Islet precursor cell (in vitro differentiated cells): ENCODE measurements at places on chromosomes 11 and 22.
A peak's percentile ranks its signal among the peaks of the same experiment; 100 is the strongest.

- no peak for DNase-seq
Measured at GRCh38 chr22:37273126-37273845, 9.0 kb upstream of the CYTH4 start.

- DNase-seq, result no peak
Measured at GRCh38 chr11:11374358-11375148, 21.5 kb upstream of the CSNK2A3 start.

DNA sequence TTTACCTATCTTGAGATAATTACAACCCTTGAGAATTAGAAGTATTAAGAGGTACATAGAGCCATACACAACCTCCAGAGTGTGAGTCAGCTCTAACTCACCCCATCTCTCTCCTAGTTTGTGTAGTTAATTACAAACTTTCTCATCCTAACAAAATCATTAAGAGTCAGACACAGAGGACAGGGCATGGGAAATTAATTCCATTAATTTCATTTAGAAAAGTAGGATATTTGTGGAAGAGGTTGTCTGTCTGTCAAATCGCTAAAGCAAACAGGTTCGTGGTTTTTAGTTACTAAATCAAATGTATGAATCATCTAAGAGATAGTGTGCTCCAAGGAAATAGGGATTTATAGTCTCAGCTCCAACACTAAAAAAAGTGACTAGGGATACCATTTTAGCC, 1261.4 kb upstream of the TENM4 start:
- no peak for DNase-seq

DNA sequence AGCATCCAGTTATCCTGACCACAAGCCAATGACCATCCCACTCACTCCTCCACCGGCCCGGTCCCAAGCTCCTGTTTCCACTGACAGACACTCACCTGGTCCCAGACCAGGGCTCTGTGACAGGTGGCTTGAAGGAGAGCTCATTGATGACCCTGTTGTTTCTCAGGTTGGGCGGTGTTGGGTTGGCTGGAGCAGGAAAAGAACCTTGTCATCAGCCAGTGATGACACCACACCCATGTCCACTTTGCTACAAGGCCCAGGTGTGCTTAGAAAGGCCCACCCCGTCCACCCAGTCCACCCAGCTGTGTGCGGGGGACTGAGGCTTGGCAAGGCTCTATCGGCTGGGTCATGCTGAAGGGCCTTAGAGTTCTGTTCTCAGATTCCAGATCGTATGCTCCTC, 42.9 kb downstream of the GAB4 start:
- peak; percentile 36 for DNase-seq

GRCh38 chr11:69496631-69497220, 15.3 kb downstream of the LINC01488 start:
- DNase-seq, result no peak

DNA sequence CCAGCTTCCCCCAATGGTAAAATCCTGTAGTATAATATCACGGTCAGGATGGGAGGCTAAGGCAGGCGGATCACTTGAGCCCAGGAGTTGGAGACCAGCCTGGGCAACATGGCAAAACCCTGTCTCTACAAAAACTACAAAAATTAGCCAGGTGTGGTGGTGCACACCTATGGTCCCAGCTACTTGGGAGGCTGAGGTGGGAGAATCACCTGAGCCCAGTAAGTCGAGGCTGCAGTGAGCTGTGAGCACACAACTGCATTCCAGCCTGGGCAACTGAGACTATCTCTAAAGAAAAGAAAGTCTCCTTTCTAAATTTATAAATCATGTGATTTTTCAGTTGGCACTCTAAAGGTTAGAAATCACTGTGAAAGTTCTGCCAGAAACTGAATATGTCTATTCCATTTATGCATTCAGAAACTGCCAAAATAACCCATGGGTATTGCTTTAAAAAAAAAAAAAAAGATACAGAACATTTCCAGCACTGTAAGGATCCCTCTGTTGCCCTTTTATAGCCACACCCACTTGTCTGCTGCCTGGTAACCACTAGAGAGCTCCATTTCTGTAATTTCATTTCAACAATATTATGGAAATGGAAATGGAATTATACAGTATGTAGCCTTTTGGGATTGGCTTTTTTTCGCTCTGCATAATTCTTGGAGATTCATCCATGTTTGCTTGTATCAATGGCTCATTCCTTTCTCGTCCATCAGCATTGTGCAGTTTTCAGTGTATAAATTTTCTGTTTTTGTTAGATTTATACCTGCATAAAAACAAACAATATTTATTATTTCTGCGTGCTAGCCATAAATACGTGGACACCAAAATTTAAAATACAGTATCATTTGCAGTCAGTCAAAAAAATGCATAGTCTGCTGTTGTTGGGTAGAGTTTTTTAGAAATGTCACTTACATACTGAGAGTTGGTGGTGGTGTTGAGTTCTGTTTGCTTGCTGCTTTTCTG, 9.4 kb downstream of the CDC45 start:
- no peak for DNase-seq

DNA sequence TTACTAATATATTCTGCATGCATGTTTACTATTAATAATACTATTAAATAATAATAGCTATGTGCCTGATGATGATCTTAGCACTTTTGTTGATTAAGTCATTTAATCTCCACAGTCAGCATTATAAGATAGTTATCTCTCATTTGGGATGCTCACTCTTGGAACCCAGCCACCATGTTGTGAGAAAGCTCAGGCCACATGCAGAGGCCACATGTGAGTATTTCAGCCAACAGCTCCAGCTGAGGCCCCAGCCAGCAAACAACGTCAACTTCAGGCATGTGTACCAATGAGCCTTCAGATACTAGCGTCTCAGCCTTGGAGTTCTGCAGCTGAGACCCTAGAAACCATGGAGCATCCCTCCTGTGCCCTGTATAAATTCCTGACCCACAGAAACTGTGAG, 798.1 kb upstream of the LRRC4C start:
- no peak for DNase-seq

DNA sequence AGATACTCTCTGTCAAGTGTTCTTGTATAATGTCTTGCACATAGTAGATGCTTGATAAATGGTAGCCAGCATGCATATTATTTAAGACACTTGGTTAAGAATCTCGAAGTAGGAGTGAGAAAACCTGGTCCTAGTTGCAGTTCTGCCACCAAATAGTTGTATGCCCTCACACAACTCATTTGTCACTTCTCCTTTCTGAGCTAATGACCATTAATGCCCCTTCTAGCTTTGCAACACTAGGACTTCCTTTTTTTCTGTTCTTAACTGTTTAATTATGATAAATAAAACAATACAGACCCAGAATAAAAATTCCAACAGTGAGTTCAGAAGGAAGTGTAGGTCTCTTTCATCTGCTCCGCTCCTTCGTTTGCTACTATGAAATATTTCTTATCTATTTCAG, 453.6 kb downstream of the TMEM135 start:
- DNase-seq, result no peak

DNA sequence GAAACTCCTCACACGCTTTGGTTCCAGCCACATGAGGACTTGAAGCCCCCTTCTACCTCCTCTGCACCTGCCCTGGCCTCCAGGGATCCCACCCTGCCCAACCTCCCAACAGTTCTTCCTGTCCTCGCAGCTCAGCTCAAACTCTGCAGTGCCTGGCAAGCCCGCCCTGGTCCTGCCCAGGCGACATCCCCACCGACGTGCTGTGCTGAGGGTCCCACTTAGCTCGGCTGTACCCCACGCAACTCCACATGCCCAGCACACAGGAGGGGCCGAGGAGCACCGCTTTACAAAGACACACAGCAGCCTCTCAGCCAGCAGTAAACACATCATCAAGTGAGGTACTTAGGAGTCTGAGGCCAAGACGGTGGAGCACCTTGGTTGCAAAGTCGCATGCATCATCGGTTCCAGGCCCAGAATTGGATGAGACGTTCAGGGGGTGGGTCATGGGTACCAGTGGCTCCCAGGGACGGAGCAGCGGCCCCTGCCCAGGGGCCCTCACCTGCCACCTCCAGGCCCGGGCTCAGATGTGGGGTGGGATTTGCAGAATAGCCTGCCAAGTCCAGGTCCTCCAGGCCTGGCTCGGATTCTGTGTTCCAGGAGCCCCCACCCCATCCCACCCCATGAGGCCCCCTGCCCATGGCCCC, 72.6 kb downstream of the CELSR1 start:
- DNase-seq, result peak; percentile 35

DNA sequence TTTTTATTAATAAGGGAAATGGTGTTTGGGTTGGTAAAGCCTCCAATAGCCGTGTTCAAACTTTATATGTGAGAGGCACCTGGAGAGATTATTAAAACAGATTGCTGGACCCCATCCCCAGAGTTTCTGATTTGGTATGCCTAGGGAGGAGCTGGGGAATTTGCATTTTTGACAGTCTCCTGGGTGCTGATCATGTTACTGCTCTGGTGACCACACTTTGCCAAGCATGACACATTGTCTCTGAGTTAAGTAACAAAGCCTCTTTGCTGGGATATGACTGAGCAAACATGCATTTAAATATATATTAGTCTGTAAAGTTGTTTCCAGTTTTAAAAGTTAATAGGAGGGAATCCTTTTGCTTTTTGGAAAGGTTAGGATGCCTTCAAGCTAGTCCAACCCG, 140.4 kb downstream of the NAV2 start:
- DNase-seq, result no peak

- DNase-seq, result no peak
Measured at GRCh38 chr11:96332126-96332771, 10.7 kb downstream of the MAML2 start.

DNA sequence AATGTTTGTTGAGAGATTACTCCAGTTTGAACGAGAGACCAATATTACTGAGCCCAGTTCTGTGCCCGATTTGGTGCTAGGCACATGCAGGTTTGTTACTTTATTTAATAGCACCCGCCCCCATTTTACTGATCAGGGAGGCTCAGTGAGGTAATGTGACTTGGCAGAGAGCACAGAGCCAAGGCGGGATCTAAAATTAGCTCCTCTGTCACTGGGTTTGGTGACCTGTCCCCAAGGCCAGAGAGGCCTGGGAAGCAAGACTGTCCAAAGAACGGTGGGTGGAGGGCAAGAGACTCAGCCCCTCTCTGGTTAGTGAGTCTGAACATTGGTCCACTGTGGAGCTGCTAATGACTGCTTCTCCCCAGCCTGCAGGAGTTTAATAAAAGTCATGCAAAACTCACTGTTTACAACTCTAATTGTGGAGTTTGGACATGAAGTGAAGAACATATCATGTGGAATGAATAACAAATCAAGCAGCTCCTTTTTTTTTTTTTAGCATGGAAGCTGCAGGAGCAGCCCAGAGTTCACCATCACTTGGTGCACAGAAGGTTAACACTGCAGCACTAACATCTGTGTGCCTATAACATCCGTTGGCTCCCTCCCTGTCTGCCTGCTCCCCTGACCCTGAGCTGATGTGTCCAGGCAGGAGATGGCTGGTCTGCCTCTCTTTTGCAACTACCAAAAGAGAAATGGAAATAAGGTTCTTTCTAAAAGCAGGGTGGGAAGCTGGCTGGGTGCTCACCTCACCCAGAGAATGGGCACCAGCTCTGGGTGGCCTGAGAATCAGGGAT, 39.0 kb downstream of the CSNK2A3 start:
- DNase-seq, result no peak

- DNase-seq, result no peak
Measured at GRCh38 chr11:102986815-102987214, 31.3 kb upstream of the MMP13 start.

- DNase-seq, result no peak
Measured at GRCh38 chr11:110859240-110859840, 147.1 kb upstream of the ARHGAP20 start.

DNA sequence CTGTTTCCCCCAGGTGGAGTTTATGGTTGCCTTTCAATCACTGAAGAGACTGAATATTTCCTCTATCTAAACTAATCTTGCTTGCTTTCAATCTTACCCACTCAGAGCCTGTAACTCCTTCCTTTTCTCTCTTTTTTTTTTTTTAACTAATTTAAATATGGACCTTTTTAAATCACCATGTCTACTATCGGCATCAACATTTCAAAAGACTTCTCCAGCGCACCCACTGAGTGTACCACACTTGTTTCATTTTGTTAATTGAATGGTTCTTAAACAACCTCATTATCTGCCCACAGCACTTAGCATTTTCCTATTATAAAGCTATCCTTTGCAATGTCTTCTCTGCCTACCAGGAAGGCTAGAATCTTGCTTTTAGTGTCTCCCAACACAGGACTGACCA, 1212.5 kb downstream of the LRRC4C start:
- no peak for DNase-seq

GRCh38 chr11:3370311-3370870, 8.6 kb downstream of the ZNF195 start:
- no peak for DNase-seq

DNA sequence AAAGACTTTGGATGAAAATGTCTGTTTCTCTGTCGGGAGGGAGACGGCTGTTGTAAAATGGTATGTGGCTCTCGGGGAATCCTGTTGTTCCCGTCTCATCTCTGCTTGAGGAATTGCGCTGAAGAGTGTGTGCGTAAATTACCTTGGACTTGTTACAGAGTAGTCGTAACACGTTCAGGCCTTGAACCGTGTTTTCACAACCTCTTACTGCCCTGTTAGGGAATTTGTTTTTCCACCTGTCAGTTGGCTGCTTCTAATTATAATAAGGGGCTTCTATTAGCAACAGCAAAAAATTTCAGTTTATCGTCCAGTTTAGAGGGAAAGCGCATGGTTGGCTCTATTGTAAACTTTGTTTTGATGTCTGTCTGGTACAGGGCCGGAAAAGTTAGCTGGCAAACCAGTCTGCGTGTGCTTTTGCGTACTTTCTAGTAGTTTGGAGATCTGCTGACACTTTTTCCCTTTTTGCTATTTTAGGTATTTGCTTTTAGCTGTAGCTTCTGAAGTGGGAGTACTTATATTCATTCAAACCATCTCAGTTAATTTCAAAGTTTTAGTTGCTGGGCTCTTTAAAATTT, 1.5 kb downstream of the HIPK3 start:
- no peak for DNase-seq

GRCh38 chr11:20243974-20244373, 83.7 kb upstream of the DBX1 start:
- DNase-seq, result no peak

DNA sequence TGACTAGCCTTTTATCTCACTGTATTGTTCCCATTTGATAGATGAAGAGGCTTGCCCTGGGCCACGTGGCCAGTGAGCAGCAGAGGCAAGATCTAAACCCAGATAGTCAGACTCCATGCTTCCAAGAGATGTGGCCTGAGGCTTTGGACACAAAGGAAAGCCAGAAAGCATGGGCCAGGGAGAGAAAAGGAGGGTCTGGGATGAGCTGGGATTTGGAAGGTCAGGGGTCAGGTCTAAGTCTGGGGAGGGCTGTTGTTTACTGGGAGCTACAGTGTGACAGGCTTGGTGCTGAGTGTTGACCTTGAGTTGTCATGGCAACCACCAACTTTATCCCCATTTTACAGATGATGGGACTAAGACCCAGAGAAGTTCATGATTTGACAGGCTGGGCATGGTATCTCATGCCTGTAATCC, 2.1 kb downstream of the SLC35E4 start:
- DNase-seq, result peak; percentile 70

DNA sequence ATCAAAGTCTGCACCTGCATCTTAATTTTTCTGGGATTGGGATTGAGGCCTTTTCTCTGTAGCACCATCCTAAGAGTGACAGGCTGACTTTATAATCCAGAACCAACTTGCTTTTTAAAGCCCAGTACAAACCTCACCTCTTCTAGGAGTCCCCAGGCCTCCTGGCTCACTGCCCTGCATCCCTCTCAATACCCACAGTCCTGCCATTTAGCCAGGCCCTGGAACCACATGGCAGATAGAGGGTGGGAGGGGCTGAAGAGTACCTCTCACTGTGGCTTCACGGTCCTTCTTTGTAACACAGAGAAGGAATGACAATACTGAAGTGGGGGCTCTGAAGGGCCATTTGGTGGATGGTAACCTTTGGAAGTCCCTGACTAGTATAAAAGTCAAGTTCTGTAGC, 63.5 kb upstream of the PHOX2A start:
- no peak for DNase-seq

- peak; percentile 71 for DNase-seq
Measured at GRCh38 chr11:79052544-79052943, 388.3 kb downstream of the TENM4 start.
